ENCODE measurements at places on chromosomes 6 and 20. TPM values are rescaled to one million over a fixed set of nuclear protein-coding genes. Genes with fewer than 3 reads are reported as not detected.
A peak's percentile ranks its signal among the peaks of the same experiment; 100 is the strongest.

SPATS1 gene
- not detected for total RNA-seq

GRCh38 chr6:286681-287488 is 5.4 kb upstream of the DUSP22 start:
- no peak for DNase-seq

DNA sequence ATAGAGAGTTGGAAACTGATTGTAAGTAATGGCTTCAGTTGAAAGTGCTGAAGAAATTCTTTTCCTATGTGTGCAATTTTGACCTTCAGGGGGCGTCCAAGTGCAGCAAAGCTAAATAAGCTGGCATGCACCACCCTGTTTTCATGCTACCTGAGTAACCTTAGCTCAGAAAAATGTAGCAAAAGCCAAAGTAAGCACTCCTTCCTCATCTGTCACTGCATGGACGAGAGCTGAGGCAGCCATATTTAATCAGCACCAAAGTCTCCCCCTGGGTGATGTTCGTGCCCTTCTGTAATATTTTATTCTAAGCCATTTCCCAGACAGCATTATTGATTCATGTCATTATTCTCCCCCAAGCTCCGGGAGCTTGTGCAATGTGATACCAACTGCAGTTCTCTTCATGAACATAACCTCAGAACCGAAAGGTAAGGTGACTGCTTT is 123.1 kb downstream of the RPS12 start:
- DNase-seq, result peak; percentile 30

- no peak for DNase-seq
Measured at GRCh38 chr6:83292900-83293843, 100.0 kb downstream of the RWDD2A start.

THBS2 gene
- total RNA-seq, result 194 TPM

DNA sequence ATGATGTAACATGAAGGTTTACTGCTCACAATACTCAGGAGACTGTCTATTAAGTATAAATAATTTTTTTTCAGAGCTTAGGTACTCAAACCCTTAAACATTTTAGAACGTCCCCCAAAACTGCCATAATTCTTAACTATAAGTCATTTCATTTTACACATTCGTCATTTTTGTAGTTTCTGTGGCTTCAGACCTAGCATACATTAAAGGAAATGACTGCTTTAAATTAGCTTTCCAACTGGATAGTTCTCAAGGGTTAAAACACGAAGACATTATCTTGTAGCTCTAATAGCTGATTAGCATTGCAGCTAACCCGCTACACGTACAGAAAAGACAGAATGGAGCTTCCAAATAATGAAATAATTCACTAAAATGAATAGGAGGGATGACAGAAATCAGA is 24.9 kb upstream of the PLN start:
- DNase-seq, result no peak

DNA sequence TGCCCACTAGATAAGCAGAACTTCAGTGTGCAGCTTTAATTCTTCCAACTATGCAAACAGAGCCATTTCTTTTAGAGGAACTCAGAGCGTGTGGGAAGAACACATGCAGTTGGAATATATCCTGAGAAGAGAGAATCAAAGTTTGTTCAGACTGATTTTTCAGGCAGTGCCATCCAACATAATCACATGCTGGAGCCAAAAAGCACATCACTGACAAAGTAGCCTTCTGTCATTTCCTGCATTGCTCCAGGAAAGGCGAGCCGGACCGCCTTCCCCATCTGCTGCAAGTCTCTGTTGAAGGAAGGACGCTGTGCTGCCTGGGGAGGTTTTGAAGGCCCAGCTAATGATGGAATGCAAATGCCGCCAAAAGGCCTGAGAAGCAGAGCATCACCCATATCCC is 98.4 kb downstream of the DOK5 start:
- DNase-seq, result no peak

DNA sequence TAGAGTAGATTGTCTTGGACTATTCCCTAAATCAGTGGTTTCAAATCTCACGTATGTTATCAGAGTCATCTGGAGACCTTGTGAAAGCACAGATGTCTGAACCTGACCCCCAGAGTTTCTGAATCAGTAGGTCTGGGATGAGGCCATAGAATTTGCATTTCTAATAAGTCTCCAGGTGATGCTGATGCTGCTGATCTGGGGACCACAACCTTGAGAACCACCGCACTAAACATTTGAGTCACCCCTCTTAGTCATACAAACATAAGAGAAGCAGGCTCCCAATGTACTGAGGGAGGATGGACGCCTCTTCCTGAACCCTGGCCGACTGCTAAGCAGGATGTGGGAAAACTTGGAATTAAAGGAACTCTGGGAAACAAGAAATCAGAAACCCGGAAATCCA is 187.8 kb upstream of the PRDM1 start:
- no peak for DNase-seq

EMILIN3 gene
- total RNA-seq, result not detected

- DNase-seq, result no peak
Measured at GRCh38 chr6:95959261-95959660, 56.5 kb upstream of the FUT9 start.
